Lower leg skin (tissue), 4 donors: ENCODE measurements at places on chromosomes 3 and 15. TPM values are rescaled to one million over a fixed set of nuclear protein-coding genes. Genes with fewer than 3 reads are reported as not detected.
A peak's percentile ranks its signal among the peaks of the same experiment; 100 is the strongest.

The SLC35G2 gene
- total RNA-seq: 4.1 TPM

DNA sequence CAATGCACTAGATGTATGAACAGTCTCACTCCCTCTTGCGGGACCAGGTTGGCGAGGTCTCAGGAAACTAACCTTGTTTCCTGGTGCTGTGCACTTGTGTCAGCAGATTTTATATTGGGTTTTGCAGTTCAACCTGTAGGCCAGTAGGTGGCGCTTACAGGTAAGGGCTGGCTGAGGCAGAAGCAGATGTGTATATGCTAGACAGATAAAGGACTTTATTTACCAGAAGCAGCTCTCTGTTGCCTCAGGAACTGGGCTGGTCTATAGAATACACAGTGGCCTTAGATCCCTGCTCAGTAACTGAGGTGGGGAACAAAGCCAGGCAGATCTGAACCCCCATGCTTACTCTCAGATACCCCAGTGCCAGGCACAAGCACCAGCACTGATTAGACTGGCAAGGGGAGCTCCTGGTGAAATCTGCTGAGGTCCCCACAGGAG lies 296.8 kb downstream of the DOCK3 start:
- DNase-seq: no peak

The CPA3 gene
- total RNA-seq: 19.8 TPM

DNA sequence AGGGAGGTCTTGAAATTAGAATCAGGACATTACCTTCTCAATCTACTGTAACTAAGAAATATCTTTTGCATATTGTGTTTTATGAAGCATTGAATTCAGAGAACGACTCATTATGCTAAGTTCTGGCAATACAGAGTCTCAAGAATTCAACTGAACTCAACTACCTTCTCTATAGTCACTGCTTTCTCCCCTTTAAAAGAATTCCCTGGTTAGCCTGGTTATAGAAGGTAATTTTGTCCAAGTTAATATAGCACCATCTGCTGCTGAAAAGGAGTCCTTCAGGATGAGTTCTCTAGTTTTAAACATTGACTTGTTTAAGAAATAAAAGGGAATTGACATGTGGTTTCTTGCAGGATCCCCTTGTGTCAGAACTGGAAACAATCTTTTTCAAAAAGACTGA lies 60.2 kb downstream of the IL16 start:
- no peak for DNase-seq

The PROK2 gene
- total RNA-seq: not detected

The YEATS2 gene
- total RNA-seq: 17.5 TPM

GRCh38 chr3:78529601-78530000 lies 1238.2 kb downstream of the ROBO1 start:
- DNase-seq: no peak

The ZDHHC19 gene
- not detected for total RNA-seq

DNA sequence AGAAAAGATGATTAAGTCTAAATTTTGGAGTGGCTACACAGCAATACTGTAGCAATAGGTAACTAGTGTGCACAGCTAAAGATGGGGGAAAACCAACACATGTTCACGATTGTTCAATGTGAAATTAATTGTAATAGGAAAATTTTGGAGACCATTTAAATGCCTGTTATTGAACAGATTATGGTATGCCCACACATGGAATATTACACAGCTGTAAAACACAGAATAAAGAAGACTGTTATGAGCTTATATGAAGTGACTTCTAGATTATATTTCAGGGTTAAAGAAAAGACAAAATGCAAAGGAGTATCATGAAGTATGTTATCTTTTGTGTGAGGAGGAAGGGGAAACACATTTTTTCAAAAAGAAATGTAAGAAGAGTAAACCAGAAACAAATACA lies 43.8 kb downstream of the SPINK8 start:
- no peak for DNase-seq

The CDAN1 gene
- 10.5 TPM for total RNA-seq

DNA sequence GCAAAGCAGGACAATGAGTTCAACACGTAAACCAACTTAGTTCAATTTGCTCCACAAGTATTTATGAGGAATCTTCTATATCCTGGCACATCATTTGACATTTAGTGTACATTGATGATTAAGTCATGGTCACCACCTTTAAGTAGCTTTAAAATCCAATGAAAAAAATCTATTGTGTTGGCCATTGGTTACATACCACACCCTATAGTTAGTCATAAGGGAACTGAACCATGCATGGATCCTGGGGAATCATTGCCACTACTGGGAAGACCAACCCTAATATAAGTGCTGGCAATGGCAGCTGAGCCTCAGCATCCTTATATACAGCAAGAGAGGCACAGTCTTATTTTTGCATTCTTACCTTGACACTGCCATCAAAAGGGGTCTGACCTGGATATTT lies 502.5 kb downstream of the MECOM start:
- DNase-seq: no peak

DNA sequence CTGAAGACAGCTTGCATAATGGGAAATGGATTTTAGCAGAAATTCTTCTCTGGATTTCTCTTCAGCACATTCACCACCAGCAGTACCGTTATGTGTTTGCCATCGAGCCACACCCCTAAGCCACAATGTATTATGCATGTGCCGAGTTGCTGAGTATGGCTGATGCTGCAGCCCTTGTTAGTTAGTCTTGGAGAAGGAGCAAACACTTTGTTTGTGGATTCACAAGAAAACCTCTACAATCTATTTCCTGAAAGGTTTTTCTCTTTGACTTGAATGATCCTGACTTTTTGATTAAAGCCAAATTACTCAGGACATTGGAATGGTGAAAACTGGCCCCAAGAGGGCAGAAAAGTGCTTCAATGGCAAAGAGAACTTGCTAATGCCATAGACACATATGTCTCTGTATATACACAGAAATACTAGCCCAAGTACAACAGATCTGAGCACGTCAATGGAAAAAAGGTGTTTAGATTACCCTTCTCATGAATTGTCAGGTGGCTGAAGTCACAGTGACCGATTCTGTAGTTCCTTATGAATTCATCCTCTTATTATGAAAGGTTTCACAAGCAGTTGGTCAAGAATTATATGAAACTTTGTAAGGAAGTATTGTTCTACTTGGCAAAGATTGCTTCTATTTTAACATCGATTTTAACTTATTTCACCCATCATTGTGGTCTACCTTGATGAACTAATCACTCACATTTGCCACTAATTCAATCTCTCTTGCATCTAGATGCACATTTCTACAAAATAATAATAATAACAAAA lies 103.0 kb downstream of the P3H2 start:
- DNase-seq: no peak

GRCh38 chr3:175107231-175107630 lies 248.1 kb downstream of the NAALADL2 start:
- DNase-seq: no peak

GRCh38 chr3:195164573-195165264 lies 106.2 kb downstream of the XXYLT1 start:
- no peak for DNase-seq

DNA sequence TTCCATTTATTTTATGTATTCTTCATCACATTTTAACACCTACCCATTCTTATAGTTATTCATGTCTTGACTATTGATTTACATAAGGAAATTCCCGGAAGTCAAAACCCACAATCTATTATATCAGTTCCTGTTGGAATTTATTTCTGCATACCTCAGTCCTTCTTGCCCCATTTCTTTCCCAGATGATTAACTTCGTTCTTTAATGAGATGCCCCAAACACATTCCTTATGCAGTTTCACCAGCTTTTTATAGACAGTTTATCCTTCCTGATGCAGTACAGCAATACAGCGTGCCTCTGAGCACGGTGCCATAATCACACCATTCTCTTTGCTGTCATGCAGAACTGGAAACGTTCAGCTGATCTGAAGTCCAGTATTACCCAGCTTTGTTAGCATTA lies 175.8 kb upstream of the NANOGP8 start:
- no peak for DNase-seq

The CTDSPL gene
- 97.5 TPM for total RNA-seq

The MAP3K13 gene
- 19.2 TPM for total RNA-seq

The SIDT1 gene
- 0.13 TPM for total RNA-seq

DNA sequence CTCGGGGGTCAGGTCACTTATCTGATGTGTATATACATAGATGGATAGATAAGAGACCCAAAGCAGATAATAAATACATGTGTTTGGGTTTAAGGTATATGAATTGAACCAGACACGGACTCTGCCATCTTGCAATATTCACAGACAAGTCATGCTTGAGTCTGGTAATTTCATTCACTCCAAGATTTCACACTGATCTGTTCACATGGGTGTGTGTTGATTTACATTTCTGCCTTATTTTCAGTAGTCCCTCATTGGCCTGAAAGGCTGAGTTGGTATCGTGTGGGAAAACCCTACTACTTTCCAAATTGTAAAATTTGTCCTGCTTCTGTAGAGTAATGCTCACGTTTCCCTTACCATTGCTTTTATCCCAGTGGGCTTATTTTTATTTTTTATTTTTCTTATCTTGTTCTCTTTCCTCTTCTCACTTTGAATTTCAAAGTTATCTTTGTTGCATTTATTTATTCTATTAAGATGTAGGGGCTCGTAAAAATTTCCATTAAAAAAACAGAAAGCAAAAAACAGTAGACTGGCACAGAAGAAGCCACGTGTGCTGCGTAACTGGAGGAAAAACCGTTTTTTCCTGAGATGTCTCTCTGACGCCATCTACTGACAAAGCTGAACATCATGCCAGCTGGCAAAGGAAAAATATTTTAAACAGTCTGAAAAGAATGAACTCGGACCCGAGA lies 10.8 kb upstream of the MFSD1 start:
- no peak for DNase-seq

- DNase-seq: no peak
These were observed 39.1 kb downstream of the SEMA5B start for GRCh38 chr3:122988508-122988907.

- no peak for DNase-seq
These were observed 274.5 kb upstream of the PEX5L start for GRCh38 chr3:180311242-180311641.

DNA sequence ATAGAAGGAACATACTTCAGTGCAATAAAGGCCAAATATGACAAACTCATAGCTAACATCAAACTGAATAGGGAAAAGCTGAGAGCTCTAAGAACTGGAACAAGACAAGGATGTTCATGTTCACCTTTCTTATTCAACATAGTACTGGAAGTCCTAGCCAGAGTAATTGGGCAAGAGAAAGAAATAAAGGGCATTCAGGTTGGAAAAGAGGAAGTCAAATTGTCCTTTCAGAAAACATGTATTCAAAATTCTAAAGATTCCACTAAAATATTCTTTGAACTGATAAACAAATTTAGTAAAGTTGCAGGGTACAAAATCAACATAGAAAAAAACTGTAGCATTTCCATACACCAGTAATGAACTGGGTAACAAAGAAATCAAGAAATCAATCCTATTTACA lies 12.2 kb upstream of the ZNF197 start:
- no peak for DNase-seq

The RAB11A gene
- total RNA-seq: 451 TPM

DNA sequence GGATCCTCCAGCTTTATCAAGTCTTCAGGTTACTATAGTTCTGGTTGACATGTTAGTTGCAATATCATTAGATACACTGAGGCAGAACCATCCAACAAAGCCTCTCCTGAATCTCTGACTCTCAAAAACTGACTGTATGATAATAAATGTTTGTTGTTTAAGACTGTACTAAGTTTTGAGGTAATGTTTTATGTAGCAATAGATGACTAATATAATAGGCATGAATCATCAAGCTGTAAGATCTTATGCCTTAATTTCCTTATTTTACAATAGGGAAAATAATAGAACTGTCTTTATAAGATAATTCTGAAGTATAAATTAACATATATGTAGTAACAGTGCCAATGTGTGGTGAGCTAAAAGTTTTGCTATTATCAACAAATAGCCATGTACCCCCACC lies 88.9 kb upstream of the TBC1D5 start:
- DNase-seq: no peak

DNA sequence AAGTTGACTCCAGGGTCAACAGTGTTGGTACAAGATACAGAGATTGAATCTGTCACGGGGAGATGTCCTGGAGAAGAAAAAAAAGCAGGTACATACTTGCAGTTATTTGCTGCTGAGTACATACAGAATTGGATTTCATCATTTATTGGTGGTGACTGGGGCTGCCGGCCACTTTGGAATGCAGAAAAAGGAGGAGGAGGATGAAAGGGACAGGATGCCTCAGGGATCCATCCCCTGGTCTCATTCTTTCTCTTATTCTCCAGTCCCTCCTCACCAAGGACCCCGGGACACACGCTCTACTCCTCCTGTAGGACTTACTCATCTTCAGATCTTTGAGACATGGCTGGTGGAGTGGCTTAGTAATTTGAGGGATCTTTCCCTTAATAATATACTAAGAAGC lies 30.0 kb upstream of the MEIS2 start:
- DNase-seq: no peak

GRCh38 chr15:75720787-75721479 lies 8.3 kb upstream of the CSPG4 start:
- DNase-seq: no peak

DNA sequence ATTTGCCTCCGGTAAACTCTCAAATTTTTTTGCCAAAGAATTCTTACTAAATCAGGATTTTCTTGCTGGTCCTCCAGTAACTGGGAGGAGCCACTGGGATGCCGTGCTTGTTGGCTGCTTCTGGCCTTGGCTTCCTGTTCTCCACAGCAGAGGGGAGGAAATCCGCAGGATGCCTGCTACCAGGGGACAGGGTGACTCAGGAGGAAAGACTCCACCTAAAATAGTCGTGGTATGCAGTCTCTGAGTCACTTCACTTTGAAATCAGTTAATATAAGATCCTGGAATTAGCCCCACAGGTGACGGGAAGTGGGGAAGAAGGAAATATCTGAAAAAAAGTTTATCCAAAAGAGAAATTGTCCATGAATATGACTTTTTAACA lies 6.5 kb upstream of the TM4SF18 start:
- DNase-seq: peak; percentile 80

The CLEC3B gene
- 113 TPM for total RNA-seq

The SH3GL3 gene
- not detected for total RNA-seq

The CKMT1A gene
- total RNA-seq: 36.8 TPM

GRCh38 chr3:55771503-55771902 lies 284.4 kb upstream of the WNT5A start:
- no peak for DNase-seq

DNA sequence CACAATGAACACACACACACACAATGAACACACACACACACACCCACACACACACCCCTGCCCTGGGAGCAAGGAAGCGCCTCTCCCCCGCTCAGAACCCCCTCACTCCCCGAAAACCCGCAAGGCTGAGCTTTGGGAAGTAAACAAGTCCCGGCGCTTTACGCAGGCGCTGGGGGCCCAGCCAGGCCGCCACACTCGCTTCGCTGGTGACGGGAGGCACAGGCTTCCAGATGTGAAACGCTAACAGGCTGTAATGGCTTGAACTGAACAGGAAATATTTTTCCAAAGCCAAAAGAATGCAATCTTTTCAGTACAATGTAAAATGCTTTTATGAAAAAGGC lies 122.7 kb upstream of the IGF1R start:
- no peak for DNase-seq

GRCh38 chr3:4417449-4417848 lies 49.6 kb downstream of the SUMF1 start:
- DNase-seq: no peak

The SEC62 gene
- total RNA-seq: 22.4 TPM

- no peak for DNase-seq
These were observed 133.6 kb upstream of the RASGRP1 start for GRCh38 chr15:38698254-38698653.

The MTMR10 gene
- 34.4 TPM for total RNA-seq

- DNase-seq: no peak
These were observed 1.8 kb upstream of the ATP10A start for GRCh38 chr15:25864966-25865365.
